ENCODE measurements at places on chromosomes 16 and 17.

DNA sequence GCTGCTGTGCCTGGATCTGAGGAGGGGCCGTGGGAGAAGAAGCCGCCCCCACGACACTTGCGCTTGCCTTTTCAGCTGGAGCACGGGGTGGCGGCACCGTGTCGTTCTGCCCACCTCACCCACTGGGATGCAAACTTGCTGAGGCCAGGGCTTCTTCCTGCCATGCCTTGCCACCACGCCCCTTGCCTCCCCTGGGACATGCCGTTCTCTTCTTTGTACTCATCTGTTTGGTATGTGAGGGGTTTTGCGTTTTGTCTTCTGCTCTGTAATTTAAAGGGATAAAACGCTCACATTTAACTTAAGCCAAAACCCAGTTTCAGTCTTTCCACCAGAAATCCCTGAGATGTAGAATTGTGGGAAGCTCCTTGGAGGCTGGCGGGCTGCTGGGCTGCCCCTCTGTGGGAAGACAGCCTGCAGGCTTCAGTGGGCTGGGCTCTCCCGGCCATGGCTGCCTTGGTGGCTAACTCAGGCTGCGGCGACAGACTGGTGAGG lies 180.2 kb downstream of the RPTOR start:
- DNase-seq: no peak

DNA sequence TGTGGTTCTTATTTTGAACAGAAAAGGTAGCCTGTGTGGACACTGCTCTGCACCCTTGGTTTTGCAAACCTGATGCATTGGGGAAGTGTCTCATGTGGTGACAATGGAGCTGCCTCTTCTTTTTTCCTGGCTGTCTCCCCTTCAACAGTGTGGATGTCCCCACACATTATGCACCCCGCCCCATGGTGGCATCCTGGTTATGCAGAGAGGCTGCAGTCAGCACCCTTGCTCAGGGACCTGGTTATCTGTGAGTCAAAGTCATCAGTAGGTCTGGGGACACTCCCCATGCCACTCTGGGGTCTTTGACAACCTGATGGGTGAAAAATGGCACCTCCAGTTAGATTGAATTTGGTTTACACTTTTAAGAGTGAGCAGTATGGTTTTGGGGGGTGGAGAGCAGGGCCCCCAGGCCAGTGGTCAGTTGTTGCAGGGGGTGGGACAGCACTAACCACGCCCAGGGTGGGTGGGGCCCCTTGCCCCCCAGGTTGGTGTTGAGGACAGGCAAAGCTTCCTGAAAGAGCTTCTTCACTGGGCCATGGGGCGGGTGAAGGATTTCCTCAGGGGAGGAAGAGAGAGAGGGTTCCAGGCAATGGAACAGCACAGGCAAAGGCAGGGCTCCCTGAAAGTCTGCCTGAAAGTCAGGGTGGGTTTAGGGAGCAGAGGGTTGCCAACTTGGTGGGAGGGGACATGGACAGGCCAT lies 24.6 kb upstream of the KCNJ12 start:
- no peak for DNase-seq

GRCh38 chr17:59004338-59005111 lies 102.2 kb downstream of the TRIM37 start:
- DNase-seq: peak; percentile 70

- peak; percentile 55 for DNase-seq
Observed at GRCh38 chr17:40399185-40399584, 18.5 kb downstream of the TOP2A start.

DNA sequence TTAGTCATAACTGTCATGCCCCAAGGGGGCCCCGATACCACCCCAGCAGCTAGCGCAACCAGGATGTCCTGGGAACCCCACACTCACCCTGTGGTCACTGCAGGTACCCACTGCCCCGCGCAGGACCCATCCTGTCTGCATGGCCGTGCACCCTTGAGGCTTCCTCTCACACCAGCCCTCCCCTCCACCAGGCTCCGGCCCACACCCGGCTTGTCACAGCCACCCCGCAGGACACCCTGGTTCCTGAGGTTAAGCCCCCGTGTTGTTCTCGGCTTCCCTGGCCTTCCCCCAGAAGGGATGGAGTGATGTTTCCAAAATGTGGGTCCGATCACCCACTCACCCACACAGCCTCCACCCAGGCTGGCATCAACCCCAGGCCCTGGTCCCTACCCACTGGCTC lies 7.5 kb downstream of the DNASE1L2 start:
- DNase-seq: no peak

- DNase-seq: no peak
Observed at GRCh38 chr17:16529906-16530305, 37.9 kb upstream of the LRRC75A start.

DNA sequence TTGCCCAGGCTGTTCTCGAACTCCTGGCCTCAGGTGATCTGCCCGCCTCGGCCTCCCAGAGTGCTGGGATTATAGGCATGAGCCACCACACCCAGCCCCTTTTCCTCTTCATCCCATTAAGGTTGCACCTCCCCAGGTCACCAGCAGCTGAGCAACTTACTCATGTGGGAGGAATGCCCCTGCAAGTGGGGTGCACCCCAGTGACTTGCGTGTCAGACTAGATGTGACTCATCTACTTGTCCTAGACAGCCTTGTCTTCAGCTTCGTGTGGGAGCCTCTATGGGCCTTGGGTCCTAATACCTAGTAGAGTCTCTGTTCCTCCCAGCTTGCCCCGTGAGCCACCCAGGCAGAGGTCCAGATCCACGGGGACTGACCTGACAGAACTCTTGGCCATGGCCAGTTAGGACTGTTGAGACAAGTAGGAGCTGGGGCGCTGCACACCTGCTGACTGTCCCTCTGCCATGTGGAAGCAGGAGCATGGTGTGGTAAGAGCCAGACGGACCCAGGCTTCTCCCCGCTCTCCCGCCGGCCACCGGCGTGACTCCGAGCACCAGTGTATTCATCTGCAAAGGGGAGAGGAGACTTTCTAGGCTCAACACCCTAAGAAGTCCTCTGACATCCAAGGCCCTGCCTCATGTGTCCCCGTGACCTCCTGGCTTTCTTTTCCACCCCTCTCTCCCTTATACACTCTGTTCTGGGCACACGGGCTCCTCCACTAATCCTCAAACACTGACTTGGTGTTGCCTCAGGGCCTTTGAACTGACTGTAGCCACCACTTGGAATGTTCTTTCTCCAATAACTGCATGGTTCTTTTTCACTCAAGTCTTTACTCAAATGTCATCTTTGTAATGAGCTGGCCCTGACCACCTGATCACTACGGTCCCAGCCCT lies 11.6 kb upstream of the CBX4 start:
- peak; percentile 86 for DNase-seq

GRCh38 chr16:28503470-28504259 lies 3.0 kb downstream of the IL27 start:
- no peak for DNase-seq

- no peak for DNase-seq
Observed at GRCh38 chr17:14784997-14785696, 480.0 kb downstream of the PMP22 start.

DNA sequence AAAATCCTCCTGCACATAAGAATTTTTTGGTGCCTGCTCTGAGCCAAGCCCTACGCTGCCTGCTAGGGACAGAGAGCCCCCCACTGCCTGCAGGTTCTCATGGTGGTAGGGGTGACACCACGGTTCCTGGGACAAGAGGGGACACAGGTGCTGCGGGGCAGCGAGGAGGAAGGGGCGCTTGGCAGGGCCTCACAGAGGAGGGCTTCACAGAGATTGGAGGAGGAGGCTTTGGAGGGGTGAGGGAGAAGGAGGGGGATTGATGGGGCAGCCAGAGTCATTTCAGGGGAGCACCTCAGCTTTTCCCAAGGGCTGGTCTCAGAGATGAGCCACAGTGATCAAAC lies 29.8 kb upstream of the GSG1L start:
- DNase-seq: no peak

GRCh38 chr17:17491546-17491988 lies 4.6 kb downstream of the RASD1 start:
- DNase-seq: no peak

- no peak for DNase-seq
Observed at GRCh38 chr17:32914181-32914580, 13.8 kb upstream of the TMEM98 start.

DNA sequence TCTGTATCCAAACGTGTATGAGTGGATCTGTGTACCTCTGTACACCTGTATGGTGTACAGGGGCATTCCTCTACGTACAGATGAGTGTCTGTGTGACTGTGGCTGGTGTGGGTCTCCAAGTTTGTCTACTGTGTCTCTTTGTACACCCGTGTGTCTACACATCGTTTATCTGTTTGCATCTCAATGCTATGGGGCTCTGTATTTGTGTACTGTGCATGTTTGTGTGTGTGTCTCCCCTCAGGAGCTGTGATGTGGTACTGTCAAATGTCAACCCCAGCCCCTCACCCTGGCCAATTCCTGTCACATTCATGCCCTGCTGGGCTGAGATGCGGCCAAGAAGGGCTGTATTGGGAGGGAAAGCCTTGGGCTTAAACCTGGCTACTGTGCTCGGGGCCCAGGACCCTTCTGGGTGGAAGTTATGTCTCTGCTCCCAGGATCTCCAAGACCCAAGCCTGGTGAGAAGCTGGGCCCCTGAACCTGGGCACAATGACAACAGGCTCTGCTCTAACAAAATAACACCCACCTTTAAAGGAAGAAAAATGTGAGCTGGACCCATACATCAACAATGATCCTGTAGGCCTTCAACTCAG lies 3.5 kb upstream of the NAGS start:
- no peak for DNase-seq

GRCh38 chr17:29283496-29283895 lies 10.5 kb downstream of the NUFIP2 start:
- peak; percentile 32 for DNase-seq

- no peak for DNase-seq
Observed at GRCh38 chr16:60907645-60908044, 1128.6 kb downstream of the CDH8 start.

- DNase-seq: no peak
Observed at GRCh38 chr16:70160388-70160787, 13.2 kb upstream of the CLEC18C start.

- DNase-seq: no peak
Observed at GRCh38 chr17:50517011-50517410, 8.8 kb downstream of the MYCBPAP start.

GRCh38 chr17:50891577-50891989 lies 25.4 kb upstream of the TOB1 start:
- no peak for DNase-seq

GRCh38 chr17:45032174-45032541 lies 19.3 kb downstream of the DCAKD start:
- DNase-seq: no peak

DNA sequence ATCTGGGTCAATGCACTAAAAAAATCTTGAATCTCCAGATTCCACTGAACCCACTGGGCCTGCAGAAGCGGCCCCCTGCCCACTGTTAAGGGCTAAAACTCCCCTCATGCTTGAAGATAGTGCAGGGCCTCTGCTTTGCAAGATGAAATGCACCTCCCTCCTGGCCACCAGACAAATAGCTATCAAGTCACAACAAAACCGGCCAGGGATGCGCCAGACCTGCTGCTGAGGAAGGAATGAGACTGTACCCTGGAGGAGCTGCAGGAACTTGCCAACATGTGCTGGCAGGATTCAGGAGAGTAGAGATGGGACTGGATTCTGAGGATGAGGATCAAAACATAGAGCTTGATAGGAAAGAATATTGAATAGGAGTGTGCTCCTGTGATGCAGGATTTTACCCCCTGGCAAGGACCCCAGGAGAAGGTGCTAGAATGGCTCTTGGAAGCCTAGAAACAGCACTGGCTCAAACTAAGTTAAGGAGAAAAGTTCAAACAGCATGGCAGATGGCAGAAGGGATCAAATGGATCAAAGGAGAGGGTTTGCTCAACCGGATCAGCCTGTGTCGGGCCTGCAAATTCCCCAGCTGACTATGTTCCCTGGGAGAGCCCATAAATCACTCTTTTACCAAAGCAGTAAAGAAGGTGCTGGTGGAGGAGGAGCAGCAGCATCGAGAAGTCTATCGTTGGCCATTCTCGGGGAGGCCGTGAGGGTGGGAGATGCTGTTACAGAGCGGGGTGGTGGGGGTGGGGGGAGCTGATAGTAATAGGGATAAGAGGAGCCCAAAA lies 27.2 kb upstream of the XYLT2 start:
- no peak for DNase-seq

- no peak for DNase-seq
Observed at GRCh38 chr17:56177361-56177760, 24.1 kb downstream of the ANKFN1 start.

DNA sequence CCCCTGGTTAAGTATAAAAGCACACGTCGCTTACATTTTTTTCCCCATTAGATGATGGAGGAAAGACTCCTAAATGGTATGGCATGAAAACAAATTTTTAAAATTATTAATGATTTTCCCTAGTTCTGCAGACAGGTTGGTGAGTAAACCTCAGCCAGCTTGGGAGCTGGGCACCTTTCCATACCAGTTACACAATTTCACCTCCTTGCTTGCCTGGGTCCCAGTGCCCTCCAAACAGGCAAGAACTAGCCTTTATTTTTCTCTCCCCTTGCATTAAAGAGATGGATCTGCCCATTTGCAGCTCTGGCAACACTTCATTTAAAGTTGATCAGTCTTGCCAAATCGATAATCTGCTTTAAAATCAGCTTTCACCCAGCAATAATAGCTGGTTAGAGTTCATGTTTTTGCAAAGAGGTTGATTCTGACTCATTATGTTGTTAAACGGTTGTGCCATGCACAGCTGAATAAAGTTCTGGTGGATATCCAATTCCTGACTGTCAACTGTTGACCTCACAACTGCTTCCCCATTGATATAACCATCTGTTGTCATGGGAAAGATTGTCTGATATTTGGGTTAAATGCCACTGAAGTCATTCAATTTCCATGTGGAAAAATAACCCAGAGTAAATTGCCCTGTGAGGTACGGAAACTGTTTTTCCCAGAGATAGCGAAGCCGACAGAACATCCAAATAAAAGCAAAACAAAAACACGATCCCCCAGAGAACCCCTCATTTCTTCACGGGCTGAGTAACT lies 1.3 kb downstream of the C17orf58 start:
- DNase-seq: peak; percentile 87

DNA sequence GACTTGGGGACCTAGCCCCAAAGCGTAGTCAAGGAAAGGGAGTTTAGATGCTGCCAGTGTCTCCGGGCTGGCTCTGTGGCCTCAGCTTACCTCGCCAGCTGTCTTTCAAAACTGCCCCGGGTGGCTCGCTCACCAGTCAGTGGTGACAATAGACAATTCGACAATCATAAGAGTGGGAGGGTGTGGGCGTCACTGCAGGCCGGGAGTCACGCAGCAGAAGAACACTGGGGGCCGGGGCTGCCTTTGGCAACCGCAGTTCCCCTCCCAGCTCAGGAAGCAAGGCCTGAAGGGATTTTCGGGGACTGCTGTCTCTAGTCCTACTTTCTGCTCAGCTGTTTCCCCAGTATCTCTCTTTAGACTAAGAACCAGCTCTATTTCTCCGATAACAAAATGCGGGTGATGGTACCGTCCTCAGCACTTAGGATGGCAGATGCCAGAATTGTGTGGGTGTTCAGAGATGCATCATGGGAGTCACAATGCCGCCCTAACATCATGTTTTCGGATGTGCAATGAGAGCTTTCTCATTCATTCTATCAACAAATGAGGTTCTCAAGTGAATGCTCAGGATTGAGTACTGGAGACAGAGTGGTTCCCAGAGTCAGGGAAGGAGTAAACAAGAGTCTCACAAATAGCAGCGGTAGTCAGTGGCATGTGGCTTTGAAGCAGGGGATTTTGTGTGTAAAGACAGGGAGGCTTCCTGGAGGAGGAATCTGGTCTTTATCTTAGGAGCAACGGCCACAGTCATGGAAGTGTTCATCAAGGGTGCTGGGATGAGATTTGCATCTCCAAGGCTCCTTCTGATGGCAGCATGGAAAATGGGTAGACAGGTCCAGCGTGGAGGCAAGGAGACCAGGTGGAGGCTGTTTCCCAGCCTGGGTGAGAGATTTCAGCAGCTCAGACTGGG lies 93.1 kb downstream of the ZDHHC7 start:
- DNase-seq: no peak

All from RKO (cell line).